ENCODE measurements at places on chromosomes 3 and 15.

DNA sequence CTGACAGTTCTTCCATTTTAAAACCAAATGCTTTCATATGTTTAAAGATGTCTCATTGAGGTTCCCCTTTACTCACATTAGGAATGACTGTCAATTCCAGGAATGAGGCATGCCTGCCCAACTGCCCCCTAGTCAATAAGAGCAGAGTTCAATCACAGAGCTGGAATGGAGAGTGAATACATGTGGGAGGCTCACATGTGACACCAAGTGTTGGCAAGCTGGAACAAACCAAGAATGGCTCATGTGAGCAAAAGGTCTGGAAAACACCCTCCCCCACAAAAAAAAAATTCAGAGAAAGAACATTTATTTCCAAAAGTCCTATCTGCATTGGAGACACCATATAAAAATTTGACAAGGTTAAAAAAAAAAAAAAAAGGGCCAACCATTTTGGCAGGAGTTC is 3.7 kb downstream of the PBRM1 start:
- DNase-seq, result no peak

DNA sequence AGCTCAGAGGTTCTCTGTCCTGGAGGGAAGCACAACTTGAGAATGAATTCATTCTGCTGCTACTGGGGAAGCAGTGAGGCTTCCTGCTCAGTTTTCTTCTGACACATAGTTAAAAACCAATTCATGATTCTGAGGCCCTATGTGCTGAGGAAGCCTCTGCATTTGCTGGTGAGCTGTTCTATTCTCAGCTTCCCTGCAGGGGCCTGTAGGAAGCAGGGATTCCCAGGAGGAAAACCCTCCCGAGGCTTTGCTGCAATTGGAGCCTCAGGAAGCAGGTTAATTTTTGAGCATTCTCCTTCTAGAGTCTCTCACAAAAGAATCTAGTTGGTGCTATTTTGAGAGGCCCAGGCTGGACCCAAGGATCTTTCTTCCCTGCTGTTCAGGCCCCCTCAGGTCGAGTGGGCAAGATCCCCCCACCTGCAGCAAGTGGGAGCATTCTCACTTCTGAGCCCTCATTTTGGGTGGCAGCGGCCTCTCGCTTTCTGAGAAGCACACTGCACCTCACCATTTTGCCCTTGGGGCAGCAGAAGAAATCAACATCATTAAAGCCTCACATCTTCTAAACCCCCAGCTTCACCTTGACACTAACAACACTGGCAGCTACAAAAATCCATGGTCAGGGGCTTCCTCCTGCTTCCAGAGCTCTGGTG is 197.5 kb upstream of the TSC22D2 start:
- DNase-seq, result no peak

- no peak for DNase-seq
Measured at GRCh38 chr3:129461461-129462146, 21.6 kb downstream of the IFT122 start.

GRCh38 chr3:167839460-167840134 is 104.1 kb downstream of the SERPINI1 start:
- no peak for DNase-seq

DNA sequence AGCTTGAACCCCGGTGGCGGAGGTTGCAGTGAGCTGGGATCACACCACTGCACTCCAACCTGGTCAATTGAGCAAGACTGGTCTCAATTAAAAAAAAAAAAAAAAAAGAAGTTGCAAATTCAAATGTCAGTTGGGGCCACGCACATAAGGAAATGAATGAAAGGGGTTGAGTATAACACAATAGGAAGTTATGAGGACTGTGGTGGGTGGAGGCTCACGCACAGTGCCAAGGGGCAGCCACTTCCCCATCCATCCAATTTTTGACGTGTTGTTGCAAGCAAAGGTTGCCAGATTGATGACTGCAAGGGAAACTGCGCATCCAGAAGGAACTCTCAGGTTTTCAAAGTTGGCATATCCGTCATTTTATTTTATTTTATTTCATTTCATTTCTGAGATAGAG is 532.2 kb downstream of the NTRK3 start:
- no peak for DNase-seq

Measured in neuronal stem cell (in vitro differentiated cells).